Activated CD8-positive, alpha-beta memory T cell treated with anti-CD3 and anti-CD28 coated beads, Interleukin-2, amount 10 ng/mL, durations not matched to agents 7 days and 5 days (primary cell): ENCODE measurements at places on chromosomes 12 and 14. TPM values are rescaled to one million over a fixed set of nuclear protein-coding genes. Genes with fewer than 3 reads are reported as not detected.

Gene TTC6
- total RNA-seq, result not detected

Gene KERA
- total RNA-seq, result not detected

Gene ACRBP
- total RNA-seq, result 2.0 TPM

DNA sequence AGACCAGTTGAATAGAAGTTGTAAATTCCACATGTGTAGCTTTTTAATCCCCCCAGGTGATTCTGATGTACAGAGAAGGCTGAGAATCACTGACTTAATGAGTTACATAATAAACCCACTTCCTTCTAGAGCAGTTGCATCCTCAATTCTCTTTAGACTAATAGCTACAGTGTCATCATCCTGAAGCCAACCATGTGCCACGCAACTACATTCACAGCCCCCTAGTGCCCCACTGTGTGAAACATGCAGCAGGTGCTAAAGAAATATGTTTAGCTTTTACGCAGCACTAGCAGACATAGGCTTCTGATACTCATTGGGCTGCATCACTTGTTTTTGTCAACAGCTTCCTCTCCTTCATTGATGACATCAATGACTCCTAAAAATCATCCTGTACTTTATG lies 1168.3 kb downstream of the BCL11B start:
- H3K4me1 ChIP-seq, result peaks cover 12% of the 10 kb centered on the region
- H3K27me3 ChIP-seq, result no peaks in the 10 kb centered on the region
- H3K27ac ChIP-seq, result no peak overlapping the region

DNA sequence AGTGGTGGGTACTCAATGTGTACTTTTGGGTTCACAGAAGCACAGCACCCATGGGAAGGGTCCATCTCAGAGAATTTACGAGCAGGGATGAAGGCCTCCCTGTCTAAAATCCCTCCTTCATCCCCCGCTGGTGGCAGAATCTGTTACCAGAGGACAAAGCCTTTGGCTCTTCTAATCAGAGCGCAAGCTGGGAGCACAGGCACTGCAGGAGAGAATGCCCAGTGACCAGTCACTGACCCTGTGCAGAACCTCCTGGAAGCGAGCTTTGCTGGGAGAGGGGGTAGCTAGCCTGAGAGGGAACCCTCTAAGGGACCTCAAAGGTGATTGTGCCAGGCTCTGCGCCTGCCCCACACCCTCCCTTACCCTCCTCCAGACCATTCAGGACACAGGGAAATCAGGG lies 1.5 kb upstream of the GPR162 start:
- no peak for DNase-seq
- H3K36me3 ChIP-seq, result no peaks in the 10 kb centered on the region
- H3K4me3 ChIP-seq, result no peak overlapping the region

DNA sequence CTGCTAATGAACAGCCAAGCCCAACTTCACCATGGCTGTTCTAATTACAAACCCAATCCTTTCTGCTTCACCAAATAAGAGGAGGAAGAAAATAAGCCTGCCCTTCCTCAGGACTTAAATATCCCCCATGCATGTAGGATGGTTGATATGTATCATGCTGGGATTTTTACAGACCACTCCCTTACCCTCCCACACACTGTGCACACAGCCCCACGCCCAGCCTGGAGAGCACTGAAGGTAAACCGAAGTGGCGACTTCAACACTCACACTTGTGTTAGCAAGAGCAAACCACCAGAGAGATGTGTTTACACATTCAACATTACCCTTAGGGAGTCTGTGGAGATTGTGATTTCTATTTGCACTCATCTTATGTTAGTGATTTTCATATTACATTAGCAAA lies 241.2 kb downstream of the EGLN3 start:
- no peak overlapping the region for H3K27ac ChIP-seq
- H3K4me1 ChIP-seq, result no peaks in the 10 kb centered on the region
- no peak for DNase-seq
- H3K27me3 ChIP-seq, result no peaks in the 10 kb centered on the region
- H3K36me3 ChIP-seq, result no peaks in the 10 kb centered on the region

GRCh38 chr14:71403656-71404055 lies 496.4 kb downstream of the PCNX1 start:
- H3K36me3 ChIP-seq, result peaks cover 10% of the 10 kb centered on the region
- H3K4me1 ChIP-seq, result peaks cover 29% of the 10 kb centered on the region
- H3K27me3 ChIP-seq, result no peaks in the 10 kb centered on the region

DNA sequence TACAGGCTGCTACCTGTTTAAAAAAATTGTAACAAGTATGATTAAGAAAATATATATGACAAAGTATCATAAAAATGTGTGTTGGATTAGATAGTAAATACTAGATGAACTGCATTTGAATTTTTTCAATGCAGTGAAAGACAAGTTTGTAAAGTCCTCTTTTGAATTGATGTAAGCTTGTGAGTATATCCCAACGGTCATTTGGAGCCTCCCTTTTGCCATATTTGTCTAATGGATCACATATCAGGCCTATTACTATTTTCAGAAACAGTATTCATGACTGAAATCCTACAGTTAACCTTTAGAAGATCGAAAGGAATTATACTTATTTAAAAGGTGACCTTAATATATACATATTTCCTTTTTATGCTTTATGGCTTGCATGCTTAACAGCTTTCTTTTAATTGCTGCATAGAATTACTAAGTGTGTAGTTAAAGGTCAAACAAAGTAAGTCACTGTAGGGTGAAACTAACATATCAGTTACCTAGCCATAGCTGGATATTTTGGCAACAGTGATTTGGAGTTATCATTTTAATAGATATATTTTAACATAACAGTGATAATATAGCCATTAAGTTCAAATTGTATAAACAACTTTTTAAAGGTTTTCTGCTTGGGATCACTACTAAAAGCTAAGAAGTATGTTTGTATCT lies 53.6 kb downstream of the USP15 start:
- H3K36me3 ChIP-seq, result peaks cover 44% of the 10 kb centered on the region
- H3K4me3 ChIP-seq, result no peak overlapping the region
- DNase-seq, result no peak
- peaks cover 25% of the 10 kb centered on the region for H3K4me1 ChIP-seq

- H3K36me3 ChIP-seq, result no peaks in the 10 kb centered on the region
- H3K27ac ChIP-seq, result no peak overlapping the region
These were observed 90.9 kb downstream of the RIMBP2 start for GRCh38 chr12:130625201-130625600.
